ENCODE measurements at places on chromosomes 12 and 14.

- no peak for DNase-seq
Measured at GRCh38 chr12:3004655-3005565, 45.7 kb downstream of the TEAD4 start.

GRCh38 chr12:98737322-98737712 lies 92.2 kb downstream of the APAF1 start:
- DNase-seq: no peak

- DNase-seq: no peak
Measured at GRCh38 chr14:95533391-95533821, 1.4 kb upstream of the GLRX5 start.

GRCh38 chr12:132083941-132084620 lies 60.0 kb downstream of the DDX51 start:
- no peak for DNase-seq

GRCh38 chr12:633731-634130 lies 29.5 kb downstream of the NINJ2 start:
- DNase-seq: no peak

DNA sequence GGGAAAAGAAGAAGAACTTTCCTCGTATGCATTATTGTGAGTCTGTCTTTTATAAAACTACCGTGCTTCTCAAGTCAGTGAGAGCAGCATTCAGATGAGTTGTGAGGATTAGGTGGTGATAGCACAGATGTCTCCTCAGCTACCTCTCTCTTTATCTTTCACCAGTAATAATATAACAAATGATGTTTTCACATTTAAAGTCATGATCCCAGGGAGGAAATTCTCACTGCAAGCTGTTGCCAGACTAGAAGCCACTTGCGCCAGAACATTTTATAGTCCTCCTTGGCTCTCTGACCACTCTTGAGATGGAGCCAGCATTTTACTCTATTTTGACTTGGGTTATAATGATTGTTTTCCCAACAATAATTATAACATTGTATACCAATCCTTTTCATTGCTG lies 443.1 kb downstream of the AEBP2 start:
- no peak for DNase-seq

DNA sequence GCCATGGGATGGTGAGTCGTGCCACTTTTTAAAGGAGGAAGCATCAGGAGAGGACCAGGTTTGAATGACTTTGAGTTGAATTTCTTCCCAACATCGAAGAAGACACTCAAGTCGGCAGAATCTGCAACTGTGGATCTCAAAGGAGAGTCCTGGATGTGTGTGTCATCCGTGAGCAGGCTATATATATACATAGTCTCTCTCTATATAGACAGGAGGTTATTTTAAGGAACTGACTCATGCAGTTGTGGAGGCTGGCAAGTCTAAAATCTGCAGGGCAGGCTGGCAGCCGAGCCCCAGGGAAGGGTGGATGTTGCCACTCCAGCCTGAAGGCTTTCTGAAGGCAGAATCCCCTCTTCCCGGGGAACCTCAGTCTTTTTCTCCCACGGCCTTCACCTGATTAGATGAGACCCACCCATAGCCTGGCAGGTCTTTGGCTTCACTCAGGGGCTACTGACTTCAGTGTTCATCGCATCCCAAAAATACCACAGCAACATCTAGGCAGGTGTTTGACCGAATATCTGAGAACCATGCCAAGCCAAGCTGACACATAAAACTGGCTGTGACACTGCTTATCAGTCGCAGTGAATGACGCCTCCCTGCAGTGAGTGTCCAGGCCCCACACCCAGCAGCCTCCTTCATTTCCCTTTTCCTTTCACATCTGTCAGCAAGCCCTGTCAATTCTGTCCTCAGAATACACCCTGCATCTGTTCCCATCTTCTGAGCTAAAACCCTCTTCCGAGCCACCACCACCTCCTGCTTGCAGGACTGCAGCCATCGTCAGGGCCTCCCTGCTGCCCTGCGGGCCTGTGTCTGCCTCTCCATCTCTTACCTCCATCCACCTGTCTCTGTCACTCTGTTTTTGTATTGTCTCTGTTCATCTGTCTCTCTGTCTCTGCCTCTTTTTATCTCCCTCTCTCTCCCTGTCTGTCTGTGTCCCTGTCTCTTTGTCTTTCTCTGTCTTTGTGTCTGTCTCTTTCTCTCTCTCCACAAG lies 54.0 kb downstream of the ZNF664 start:
- no peak for DNase-seq

DNA sequence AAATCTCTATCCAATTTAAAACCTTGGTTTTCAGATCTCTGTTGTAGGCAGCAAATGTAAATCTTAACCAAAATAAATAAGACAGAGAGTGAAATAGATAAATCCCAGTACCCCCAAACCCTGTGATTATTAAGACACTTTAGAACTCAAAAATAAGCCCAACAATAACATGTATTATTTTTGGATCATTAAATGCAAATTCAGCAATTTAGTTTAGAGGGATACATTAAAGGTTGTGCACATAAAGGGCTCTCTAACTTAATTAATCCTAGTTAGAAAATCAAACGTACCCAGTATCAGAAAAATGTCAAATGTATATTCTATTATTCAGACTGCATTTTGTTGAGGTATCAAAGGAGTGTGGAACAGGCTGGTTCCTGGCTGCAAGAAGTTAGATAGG lies 416.8 kb downstream of the SLC16A7 start:
- DNase-seq: no peak

DNA sequence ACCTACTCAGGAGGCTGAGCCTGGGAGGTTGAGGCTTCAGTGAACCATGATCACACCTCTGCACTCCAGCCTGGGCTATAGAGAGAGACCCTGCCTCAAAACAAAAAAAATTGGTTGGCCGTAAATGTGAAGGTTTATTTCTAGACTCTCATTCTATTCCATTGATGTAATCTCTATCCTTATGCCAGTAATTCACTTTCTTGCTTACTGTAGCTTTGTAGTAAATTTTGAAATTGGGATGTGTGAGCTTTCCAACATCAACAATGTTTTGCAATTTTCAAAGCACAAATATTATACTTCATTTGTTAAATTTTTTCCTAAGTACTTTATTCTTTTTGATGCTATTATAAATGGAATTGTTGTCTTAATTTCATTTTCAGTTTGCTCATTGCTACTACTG lies 24.6 kb downstream of the LIN52 start:
- DNase-seq: no peak

DNA sequence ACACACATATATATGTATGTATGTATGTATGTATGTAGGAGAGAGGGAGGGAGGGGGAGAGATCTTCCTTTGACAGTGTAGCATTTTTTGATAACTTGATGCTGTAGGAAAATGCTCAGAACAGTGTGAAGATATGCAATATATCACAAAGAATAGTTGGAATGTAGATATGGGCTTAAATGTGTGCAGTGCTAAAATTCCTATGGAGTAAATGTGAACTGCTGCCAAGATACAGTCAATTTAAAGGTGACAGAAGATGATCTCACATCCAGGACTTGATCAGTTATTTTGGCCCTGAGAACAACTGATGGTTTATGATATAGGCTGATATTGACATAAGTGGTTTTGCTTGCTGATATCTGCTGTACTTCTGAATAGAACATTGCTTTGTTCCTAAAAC lies 84.2 kb downstream of the DAAM1 start:
- DNase-seq: no peak
